Thoracic aorta (tissue), 2 donors: ENCODE measurements at places on chromosomes 12 and 14. TPM values are rescaled to one million over a fixed set of nuclear protein-coding genes. Genes with fewer than 3 reads are reported as not detected.

DNA sequence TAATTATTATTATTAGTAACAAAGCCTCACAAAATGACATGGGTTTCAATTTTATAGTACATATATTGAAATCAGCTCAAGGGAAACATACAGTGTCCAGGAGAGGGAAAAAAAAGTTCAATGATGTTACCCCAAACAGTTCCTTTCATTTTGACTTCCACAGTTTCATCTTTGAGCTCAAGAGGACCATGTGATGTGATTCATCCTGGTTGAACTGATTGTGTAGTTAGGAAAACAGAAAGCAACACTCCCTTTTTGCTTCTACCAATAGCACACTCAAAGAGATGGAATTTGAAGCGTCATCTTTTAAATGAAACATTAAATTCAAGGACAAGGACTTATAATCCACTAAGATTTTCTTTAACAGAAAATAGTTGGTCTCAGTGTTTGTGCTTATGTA is 461.0 kb downstream of the FOXG1 start:
- no peaks in the 10 kb centered on the region for H3K36me3 ChIP-seq
- DNase-seq, result no peak
- no peaks in the 10 kb centered on the region for H3K27me3 ChIP-seq
- H3K4me3 ChIP-seq, result no peak overlapping the region

GRCh38 chr14:54377501-54377900 is 19.3 kb upstream of the CDKN3 start:
- no peaks in the 10 kb centered on the region for H3K36me3 ChIP-seq
- H3K4me1 ChIP-seq, result no peaks in the 10 kb centered on the region
- no peak overlapping the region for H3K4me3 ChIP-seq
- no peaks in the 10 kb centered on the region for H3K27me3 ChIP-seq

DNA sequence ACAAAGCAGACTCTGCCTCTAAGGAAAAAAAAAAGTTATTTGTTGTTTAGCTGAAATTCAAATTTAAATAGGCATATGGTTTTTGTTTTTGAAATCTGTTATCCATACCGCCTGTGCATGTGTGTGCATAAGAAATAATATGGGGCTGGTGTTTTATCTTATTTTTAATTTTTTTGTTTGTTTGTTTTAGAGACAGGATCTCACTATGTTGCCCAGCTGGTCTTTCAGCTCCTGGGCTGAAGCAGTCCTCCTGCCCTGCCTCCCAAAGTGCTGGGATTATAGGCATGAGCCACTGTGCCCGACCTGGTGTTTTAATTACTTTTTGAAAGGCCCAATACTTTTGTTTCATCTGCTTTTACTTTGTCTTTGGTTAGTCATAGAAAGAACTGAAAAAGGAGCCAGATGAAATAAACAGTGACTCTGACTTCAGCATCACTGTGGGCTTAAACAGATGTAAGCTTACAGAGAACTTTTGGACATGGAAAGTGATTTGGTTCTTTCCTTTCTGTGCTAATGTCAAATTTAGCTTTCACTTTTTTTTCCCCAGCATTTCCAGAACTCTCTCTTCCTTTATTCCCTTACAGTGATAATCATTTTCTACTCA is 37.2 kb downstream of the SUPT16H start:
- DNase-seq, result no peak
- H3K27me3 ChIP-seq, result no peaks in the 10 kb centered on the region
- H3K27ac ChIP-seq, result no peak overlapping the region

DNA sequence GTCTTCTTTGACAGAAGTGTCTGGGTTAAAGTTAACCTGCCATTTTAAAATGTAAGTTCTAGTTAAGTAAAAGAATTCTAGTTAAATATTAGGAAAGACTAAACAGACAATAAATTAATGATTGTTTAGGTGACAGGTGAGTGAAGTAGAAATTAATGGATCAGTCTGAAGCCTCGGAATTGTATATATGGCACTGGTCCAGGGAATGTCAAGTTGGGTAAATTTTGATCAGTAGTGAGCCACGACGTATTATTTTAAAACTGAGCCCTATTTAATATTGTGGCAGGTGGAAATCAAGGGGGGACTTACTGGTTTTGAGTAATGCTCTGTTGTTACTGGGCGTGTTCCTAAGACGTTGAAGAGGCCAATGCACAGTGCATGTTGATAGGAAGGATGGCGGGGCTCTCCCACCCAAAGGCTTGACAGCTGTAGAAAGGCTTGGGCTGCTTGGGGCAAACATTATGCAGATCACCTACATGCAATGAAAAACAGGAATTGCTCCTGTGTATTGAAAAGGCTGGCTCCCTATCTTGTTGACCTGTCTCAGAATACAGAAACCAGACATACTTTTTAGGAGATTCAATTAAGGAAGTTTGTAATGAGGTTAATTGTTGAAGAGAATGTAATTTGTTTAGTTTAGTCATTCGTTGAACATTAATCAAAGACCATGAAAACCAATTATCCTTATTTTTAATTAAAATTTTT is 5.9 kb upstream of the PPFIBP1 start:
- H3K4me3 ChIP-seq, result no peak overlapping the region
- no peaks in the 10 kb centered on the region for H3K36me3 ChIP-seq
- H3K27me3 ChIP-seq, result no peaks in the 10 kb centered on the region
- peaks cover 28% of the 10 kb centered on the region for H3K4me1 ChIP-seq
- no peak overlapping the region for H3K27ac ChIP-seq

DNA sequence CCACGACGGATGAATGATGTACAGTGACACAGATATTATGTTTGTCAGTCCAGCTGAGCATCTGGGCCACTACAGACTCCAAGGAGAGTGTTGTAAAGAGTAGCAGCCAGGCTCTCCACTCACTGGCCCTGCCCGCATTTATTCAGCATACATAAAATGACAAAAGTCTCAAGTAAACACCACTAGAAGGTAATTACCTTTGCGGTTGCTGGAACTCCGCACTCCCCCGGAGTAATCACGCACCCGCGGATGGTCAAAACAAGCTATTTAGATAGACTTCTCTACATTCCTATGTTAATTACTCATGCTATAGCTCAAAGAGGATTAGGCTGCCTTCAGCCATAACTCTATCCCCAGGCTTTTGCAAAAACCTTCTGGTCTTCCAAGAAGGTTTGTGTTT is 18.8 kb upstream of the STRAP start:
- no peak overlapping the region for H3K4me3 ChIP-seq
- no peak overlapping the region for H3K27ac ChIP-seq
- no peaks in the 10 kb centered on the region for H3K36me3 ChIP-seq
- DNase-seq, result no peak
- no peaks in the 10 kb centered on the region for H3K27me3 ChIP-seq

GRCh38 chr12:12273291-12273957 is 6.6 kb upstream of the LRP6 start:
- H3K27ac ChIP-seq, result no peak overlapping the region
- H3K36me3 ChIP-seq, result no peaks in the 10 kb centered on the region
- no peaks in the 10 kb centered on the region for H3K27me3 ChIP-seq
- H3K4me1 ChIP-seq, result peaks cover 12% of the 10 kb centered on the region
- H3K4me3 ChIP-seq, result no peak overlapping the region

DNA sequence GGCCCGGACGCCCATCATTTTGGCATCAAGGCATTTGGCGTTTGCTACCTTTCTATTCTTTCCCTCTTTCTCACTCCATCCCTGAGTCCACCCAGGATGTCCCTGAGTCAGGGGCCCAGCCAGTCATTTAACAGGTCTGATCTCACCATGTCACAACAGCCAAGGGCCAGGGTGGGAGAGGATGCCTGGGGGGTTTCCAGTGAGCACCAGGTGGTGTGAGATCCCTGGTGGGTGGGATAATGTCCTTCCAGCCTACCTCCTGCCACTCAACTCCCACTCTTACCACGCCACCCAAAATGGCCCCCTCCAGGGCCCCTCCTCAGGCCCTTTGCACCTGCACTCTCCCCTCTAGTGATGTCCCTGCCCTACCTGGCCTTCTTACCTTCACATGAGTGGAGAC is 310.8 kb downstream of the BCL11B start:
- H3K27ac ChIP-seq, result no peak overlapping the region
- DNase-seq, result no peak
- no peaks in the 10 kb centered on the region for H3K36me3 ChIP-seq

DNA sequence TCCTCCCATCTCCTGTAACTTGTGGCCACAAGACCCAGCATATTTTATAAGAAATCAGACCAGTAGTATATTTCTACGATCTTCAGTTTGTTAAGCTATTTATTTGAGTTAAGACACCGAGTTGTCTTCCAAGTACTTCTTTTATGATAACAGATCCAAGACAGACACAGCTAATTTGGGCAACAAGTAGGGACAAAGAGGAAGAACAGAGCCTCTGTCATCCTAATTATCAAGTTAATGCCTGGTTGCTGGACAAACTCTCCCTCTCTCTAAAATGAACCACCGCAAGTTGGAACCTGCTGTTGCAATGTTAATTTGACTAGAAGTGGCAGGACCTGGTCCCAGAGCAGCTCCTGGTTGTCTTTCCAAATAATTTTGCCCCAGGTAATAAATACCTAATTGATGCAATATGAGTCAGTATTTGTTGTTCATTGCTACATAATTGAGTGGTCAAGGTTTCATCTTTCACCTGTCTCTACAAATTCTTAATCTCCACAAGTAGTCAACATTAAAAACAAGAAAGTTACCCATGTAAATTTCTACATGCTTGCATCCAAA is 323.7 kb downstream of the PAWR start:
- H3K27ac ChIP-seq, result no peak overlapping the region
- no peaks in the 10 kb centered on the region for H3K36me3 ChIP-seq
- H3K27me3 ChIP-seq, result no peaks in the 10 kb centered on the region
- H3K4me1 ChIP-seq, result no peaks in the 10 kb centered on the region

- H3K27ac ChIP-seq, result peak overlapping the region; percentile 38
- H3K4me3 ChIP-seq, result no peak overlapping the region
- H3K27me3 ChIP-seq, result no peaks in the 10 kb centered on the region
- peaks cover 37% of the 10 kb centered on the region for H3K36me3 ChIP-seq
- no peaks in the 10 kb centered on the region for H3K4me1 ChIP-seq
- peak; percentile 72 for DNase-seq
Measured at GRCh38 chr14:103500148-103500990, 22.3 kb downstream of the CKB start.

The EIF2S3B gene
- 0.56 TPM for total RNA-seq

GRCh38 chr12:14514946-14515345 is 52.7 kb downstream of the PLBD1 start:
- no peak for DNase-seq
- no peaks in the 10 kb centered on the region for H3K36me3 ChIP-seq
- no peak overlapping the region for H3K27ac ChIP-seq
- H3K27me3 ChIP-seq, result no peaks in the 10 kb centered on the region
- H3K4me1 ChIP-seq, result no peaks in the 10 kb centered on the region

- peak overlapping the region; percentile 91 for H3K4me3 ChIP-seq
- no peaks in the 10 kb centered on the region for H3K4me1 ChIP-seq
- no peak for DNase-seq
- H3K36me3 ChIP-seq, result no peaks in the 10 kb centered on the region
Measured at GRCh38 chr14:26594756-26595545, 2.9 kb downstream of the NOVA1 start.

GRCh38 chr12:19036673-19037357 is 92.7 kb upstream of the PLEKHA5 start:
- H3K36me3 ChIP-seq, result no peaks in the 10 kb centered on the region
- no peaks in the 10 kb centered on the region for H3K4me1 ChIP-seq
- H3K27me3 ChIP-seq, result no peaks in the 10 kb centered on the region
- no peak overlapping the region for H3K4me3 ChIP-seq
- DNase-seq, result no peak

- DNase-seq, result no peak
- H3K4me3 ChIP-seq, result no peak overlapping the region
- no peaks in the 10 kb centered on the region for H3K36me3 ChIP-seq
- no peaks in the 10 kb centered on the region for H3K4me1 ChIP-seq
Measured at GRCh38 chr14:77208291-77208978, 26.8 kb downstream of the TMEM63C start.

DNA sequence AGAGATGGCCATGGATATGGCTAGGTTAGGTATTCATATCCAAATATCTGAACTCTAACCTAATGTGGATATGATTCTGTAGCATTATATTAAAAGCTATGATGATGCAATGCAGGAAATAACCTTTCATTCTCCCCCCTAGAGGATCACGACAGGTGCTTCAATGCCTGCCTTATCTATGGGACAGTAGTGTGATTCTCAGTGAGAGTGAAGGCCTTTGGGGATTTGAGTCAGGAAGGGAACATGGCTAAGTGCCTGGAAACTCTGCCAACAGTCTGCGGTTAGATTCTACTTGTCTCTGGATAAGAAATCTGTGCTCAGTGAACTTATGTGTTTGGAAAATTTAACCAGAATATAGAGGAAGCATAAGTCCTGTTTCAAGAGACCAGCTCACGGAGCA is 81.8 kb downstream of the SLC38A1 start:
- H3K4me3 ChIP-seq, result no peak overlapping the region
- H3K36me3 ChIP-seq, result no peaks in the 10 kb centered on the region
- DNase-seq, result no peak
- H3K4me1 ChIP-seq, result no peaks in the 10 kb centered on the region
- no peaks in the 10 kb centered on the region for H3K27me3 ChIP-seq

- no peak overlapping the region for H3K4me3 ChIP-seq
- no peaks in the 10 kb centered on the region for H3K36me3 ChIP-seq
- H3K4me1 ChIP-seq, result no peaks in the 10 kb centered on the region
- no peak for DNase-seq
Measured at GRCh38 chr12:43602738-43603137, 50.7 kb upstream of the ADAMTS20 start.

GRCh38 chr12:108852674-108853309 is 4.6 kb downstream of the SSH1 start:
- H3K36me3 ChIP-seq, result peaks cover 3% of the 10 kb centered on the region
- peak overlapping the region; percentile 93 for H3K27ac ChIP-seq
- peak overlapping the region; percentile 51 for H3K4me3 ChIP-seq
- no peaks in the 10 kb centered on the region for H3K27me3 ChIP-seq
- DNase-seq, result no peak

DNA sequence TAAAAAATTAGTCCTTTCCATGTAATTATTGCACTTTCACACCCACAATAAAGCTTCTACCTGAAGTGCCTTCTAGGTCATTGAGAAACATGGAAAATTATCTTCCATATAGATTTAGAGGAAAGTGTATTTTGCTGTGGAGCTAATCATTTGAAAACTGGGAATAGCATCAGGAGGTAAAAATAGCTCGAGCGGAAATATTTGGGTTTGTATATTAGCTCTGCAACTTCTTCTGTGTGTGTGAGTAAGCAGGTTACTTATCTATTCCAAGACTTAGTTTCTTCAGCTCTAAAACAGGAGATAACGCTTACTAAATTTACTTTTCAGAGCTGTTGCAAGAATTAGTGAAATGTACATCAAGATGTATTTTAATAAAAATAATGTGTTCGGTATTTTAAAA is 95.0 kb upstream of the MON2 start:
- no peaks in the 10 kb centered on the region for H3K27me3 ChIP-seq
- H3K4me1 ChIP-seq, result peaks cover 35% of the 10 kb centered on the region
- H3K36me3 ChIP-seq, result no peaks in the 10 kb centered on the region
- no peak for DNase-seq
- H3K4me3 ChIP-seq, result no peak overlapping the region

GRCh38 chr14:104031384-104031783 is 54.1 kb upstream of the ASPG start:
- no peaks in the 10 kb centered on the region for H3K27me3 ChIP-seq
- no peak overlapping the region for H3K27ac ChIP-seq
- no peak overlapping the region for H3K4me3 ChIP-seq
- H3K36me3 ChIP-seq, result no peaks in the 10 kb centered on the region
- peaks cover 9% of the 10 kb centered on the region for H3K4me1 ChIP-seq

- H3K4me3 ChIP-seq, result no peak overlapping the region
- no peaks in the 10 kb centered on the region for H3K36me3 ChIP-seq
- H3K4me1 ChIP-seq, result no peaks in the 10 kb centered on the region
- no peaks in the 10 kb centered on the region for H3K27me3 ChIP-seq
Measured at GRCh38 chr12:23133471-23133870, 508.5 kb downstream of the ETNK1 start.

- H3K36me3 ChIP-seq, result no peaks in the 10 kb centered on the region
- H3K4me3 ChIP-seq, result peak overlapping the region; percentile 85
- H3K4me1 ChIP-seq, result no peaks in the 10 kb centered on the region
- DNase-seq, result no peak
Measured at GRCh38 chr14:73245480-73246325, 8.4 kb downstream of the PAPLN start.

The ADCY4 gene
- 28.7 TPM for total RNA-seq
